ENCODE measurements at places on chromosomes 3 and 15.

DNA sequence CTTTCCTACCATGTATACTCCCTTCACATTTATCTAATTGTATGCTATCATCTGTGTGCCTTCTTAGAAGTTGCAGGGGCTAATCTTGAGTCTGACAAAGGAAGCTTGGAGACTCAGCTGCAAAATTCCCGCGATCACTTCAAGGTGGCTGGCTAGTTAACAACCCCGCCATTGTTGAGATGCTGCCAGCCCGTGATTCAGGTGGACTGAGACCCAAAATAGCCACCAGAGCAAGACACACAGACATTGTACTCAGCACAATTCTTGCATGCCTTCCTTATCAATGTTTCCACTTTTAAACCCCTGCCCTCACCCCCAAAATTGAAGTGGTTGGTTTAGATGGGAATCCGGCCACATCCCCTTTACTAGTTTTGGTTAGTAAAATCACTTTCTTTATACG is 225.8 kb upstream of the ZNF717 start:
- DNase-seq: no peak

GRCh38 chr3:134312072-134312872 is 61.6 kb upstream of the RYK start:
- DNase-seq: no peak

DNA sequence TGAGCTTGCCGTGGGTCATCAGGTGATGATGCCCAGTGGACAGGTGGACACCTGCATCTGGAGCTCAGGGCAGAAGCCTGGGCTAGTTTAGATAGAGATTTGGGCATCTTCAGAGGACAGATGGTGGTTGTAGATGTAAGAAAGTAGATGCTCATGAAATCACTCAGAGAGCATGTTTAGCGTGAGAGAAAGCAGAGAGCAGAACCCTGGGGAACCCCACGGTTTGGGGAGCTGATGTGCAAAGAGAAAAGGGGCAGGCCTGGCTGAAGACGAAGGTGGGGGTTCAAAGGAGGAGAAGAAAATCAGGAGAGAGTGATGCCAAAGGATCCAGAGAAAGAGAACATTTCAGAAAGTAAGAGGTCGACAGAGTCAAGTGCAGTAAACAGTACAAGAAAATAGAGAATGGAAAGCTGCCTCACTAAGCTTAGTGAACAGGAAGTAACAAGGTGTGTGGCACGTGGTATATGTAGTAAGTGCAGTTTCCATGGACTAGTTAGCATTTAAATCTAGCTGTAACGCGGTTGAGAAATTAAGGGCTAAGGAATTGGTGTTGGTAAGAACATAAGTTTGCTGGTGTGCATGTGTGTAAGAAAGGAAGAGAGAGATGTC is 13.5 kb downstream of the TIGIT start:
- DNase-seq: no peak

- DNase-seq: no peak
Observed at GRCh38 chr15:41809526-41810220, 18.2 kb upstream of the JMJD7 start.

GRCh38 chr15:85125056-85125661 is 143.5 kb downstream of the PDE8A start:
- no peak for DNase-seq

DNA sequence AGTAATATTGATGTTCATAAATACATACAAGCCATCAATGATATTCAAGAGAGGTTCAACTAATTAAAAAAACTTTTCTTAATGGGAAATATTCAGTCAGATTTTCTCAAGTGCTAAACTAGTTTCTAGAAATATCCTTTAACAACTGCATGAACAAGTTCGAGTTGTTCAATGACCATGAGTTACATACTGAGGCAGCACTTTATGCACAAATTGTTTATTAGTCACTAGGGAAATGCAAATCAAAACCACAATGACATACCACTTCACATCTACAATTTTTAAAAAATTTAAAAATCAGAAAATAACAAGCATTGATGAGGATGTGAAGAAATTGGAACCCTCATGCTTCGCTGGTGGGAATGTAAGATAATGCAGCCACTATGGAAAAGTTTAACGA is 62.4 kb downstream of the RAD18 start:
- DNase-seq: no peak

Measured in umbilical cord (tissue), 2 donors.